ENCODE measurements at places on chromosomes 3 and 15. TPM values are rescaled to one million over a fixed set of nuclear protein-coding genes. Genes with fewer than 3 reads are reported as not detected.

- no peak for DNase-seq
Observed at GRCh38 chr3:131995891-131996290, 38.9 kb downstream of the CPNE4 start.

- DNase-seq, result no peak
Observed at GRCh38 chr3:97646932-97647331, 117.6 kb upstream of the ARL6 start.

- no peak for DNase-seq
Observed at GRCh38 chr15:95559875-95560394, 770.6 kb upstream of the NR2F2 start.

GRCh38 chr15:63035977-63036376 is 6.6 kb upstream of the TPM1 start:
- no peak for DNase-seq

DNA sequence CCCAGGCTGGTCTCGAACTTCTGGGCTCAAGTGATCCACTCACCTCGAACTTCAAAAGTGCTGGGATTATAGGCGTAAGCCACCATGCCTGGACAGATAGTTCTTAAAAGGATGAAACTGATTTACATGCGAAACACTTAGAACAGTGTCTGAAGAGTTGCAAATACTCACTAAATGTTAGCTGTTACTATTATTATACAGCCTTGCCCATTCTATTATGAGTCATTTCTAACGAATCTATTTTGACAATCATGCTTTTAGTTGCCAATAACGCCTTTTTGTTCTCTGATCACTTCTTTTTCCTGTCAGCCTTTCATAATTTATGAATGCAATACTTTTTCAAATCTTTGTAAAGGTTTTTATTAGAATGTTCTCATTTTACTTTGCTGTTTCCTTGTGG is 112.7 kb downstream of the SNRK start:
- DNase-seq, result no peak

GP9 gene
- 0.50 TPM for total RNA-seq

CD80 gene
- total RNA-seq, result not detected

- DNase-seq, result no peak
Observed at GRCh38 chr3:147421184-147421912, 12.2 kb downstream of the ZIC1 start.

GRCh38 chr15:89383365-89384175 is 48.9 kb upstream of the POLG start:
- no peak for DNase-seq

GRCh38 chr3:133938770-133939462 is 43.2 kb upstream of the RAB6B start:
- DNase-seq, result no peak

- no peak for DNase-seq
Observed at GRCh38 chr3:172221547-172221946, 182.2 kb downstream of the FNDC3B start.
